ENCODE measurements at places on chromosomes 6 and 20.

- DNase-seq, result no peak
These were observed 94.7 kb downstream of the PDE10A start for GRCh38 chr6:165568326-165568725.

- no peak for DNase-seq
These were observed 68.9 kb downstream of the TULP4 start for GRCh38 chr6:158381214-158381613.

DNA sequence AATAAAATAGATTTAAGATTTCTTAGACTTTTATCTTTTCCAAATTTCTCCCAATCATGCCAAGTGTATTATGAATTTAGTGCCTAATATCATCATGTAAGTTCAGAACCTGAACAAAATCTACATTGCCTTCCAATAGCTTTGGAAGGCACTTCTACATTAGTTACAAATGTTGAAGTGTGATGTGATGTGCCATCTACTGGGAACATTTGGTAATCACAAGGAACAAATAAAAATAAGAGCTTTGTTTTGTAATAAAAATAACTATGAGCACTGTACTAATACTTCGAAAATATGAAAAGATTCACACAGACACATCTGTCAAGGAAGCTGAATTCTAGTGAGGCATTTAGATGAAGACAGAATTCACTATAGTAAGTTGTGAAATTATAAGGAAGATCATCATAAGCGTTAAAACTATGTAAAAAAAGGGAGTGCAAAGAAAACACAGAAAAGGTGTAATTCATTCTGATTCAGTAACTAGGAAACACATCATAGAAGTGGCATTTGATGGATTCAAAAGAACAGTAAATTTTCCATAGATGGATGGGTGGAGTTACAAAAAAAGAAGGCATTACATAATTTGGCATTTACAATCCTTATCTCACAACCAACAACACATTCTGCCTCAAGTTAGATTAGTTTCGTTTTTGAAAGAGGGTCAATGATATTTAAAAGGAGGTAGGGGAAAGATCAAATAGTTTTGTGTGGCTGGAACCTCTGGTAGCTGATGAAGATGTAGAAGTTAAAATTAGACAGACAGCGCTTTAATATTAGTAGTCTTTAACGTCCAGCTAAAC lies 161.0 kb downstream of the ASCC3 start:
- DNase-seq, result no peak

GRCh38 chr20:61340157-61340556 lies 88.1 kb downstream of the CDH4 start:
- DNase-seq, result no peak

- no peak for DNase-seq
These were observed 221.9 kb upstream of the CDH4 start for GRCh38 chr20:61030130-61030529.

DNA sequence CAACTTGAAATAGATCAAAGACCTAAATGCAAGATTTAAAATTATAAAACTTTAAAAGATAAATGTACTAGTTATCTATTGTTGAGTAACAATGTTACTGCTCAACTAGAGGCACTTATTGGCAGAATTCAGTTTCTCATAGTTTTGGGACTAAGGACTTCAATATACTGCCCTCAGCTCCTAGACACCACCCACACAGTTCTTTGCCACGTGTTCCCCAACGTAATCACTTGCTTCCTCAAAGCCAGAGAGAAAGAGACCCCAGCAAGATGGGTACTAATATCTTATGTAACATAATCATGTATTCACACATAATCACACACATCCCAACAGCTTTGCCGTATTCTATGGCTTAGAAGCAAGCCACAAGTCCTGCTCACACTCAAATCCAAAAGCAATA lies 50.3 kb upstream of the SLC22A16 start:
- no peak for DNase-seq

DNA sequence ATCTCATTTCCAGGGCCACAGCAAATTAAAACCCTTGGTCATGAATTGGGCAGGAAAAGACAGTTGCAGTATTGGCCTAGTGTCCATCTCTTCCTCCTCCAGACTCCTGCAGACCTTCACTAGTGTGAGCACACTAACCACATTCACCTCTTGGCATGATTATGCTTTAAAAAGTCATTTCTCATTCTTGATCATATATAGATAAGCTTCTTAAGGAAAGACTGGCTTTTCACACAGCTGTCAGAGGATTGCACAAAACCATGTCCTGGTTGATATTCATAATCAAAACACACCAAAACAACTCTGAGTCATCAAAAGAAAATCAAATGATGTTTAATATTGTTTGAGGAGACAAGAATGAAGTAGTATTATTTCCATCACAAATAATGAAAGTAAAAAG lies 52.1 kb downstream of the TMEM200A start:
- DNase-seq, result no peak

- no peak for DNase-seq
These were observed 13.5 kb downstream of the NCOA7 start for GRCh38 chr6:125804264-125804663.

DNA sequence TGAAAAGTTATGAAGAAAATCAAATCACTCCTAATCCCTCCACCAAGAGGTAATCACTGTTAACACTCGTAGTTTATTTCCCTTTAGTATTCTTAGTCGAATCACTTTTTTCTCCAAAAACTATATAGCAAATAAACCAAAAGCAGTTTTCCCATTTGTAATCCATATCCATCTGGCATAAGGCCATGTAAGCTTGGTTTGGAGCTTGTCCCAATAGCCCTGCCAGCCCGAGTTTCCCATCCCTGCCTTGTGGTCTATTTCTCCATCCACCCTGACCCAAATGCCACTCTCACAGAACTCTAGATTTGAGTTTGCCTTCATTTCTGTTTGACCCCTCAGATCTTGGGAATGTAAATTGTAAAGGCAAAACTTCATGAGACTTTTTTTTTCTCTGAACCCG lies 71.8 kb upstream of the DSP start:
- DNase-seq, result no peak

GRCh38 chr6:35512006-35512405 lies 690 bp downstream of the TULP1 start:
- DNase-seq, result no peak

DNA sequence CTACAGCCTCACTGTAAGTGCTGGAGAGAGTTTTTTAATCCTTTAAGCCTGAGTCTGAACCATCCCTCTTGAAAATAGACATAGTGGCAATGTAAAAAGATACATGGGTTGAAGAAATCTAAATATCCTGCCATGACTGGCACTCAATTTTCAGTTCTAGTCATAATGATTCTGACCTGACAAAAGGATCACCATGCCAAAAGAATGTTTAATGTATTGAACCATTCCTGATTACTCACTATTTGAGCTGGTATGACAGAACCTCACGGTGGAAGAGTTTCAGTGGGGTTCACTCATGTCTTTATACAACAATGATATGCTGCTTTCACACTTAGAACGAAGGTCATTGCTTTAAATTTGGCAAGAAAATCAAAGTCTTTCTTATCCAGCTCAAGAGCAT lies 93.4 kb downstream of the HIVEP2 start:
- no peak for DNase-seq

DNA sequence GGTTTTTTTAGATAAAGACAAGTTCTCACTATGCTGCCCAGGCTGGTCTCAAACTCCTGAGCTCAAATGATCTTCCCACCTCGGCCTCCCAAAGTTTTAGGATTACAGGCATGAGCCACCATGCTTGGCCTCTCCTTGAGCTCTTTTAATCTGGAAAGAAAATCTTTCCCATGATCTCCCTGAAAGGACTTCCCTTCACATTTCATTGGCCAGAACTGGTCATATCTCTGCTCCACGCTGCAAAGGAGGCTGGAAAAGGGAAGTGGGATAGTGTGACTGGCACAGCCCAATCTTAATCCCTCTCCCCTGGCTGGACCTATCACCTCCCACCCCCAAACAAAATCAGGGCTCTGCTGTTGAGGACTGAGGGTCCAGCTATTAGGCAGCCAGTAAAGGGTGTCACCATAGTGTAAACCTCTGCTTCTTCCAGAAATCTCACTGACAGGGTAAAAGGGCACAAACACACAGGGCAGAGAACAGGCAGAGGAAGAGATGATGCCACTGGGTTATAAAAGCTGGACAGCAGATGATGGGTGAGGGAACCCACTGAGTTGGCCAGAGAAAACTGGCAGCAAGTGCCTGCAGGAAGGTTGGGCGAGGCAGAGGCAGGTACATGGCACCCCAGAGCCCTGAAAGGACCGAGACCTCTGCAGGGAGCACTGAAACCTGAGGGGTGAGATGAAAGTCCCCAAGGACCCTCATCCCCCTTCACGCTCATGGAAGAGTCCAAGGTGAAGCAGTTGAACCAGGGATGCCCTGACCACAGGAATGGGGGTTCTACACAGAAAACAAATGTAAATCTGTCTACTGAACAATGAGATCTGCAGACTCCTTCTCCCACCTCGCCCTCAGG lies 83.1 kb upstream of the PTPN1 start:
- DNase-seq, result no peak

- no peak for DNase-seq
These were observed 324.7 kb upstream of the RUNX2 start for GRCh38 chr6:45003387-45003786.

DNA sequence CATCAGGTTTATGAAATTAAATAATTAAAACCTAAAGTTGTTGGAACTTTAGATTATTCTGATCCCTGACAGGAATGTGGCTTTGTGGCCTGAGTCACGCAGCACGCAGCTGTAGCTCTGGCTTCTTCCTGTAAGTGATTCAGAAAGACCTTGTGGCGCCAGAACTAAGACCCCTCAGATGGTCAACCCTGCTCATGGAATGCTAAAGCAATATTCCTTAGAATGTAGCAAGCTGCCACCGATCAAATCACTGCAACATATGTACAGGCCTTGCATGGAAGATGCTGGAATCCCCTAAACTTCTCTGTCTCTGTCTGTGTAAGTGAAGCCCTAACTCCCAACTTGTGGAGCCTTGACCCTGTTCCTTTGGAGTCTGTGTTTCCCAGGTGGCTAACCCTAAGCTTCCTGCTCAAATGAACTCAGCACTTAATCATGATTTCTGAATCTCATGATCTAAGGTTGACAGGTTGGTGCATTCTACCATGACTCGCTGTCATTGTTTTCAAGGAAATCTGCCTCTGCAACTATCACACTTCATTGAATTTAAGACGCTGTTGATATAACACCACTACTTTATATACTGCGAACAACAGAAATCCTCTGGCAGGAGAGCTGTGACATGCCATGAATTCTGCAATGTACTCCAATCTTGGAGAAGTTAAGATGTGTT lies 111.2 kb upstream of the CST7 start:
- DNase-seq, result no peak

DNA sequence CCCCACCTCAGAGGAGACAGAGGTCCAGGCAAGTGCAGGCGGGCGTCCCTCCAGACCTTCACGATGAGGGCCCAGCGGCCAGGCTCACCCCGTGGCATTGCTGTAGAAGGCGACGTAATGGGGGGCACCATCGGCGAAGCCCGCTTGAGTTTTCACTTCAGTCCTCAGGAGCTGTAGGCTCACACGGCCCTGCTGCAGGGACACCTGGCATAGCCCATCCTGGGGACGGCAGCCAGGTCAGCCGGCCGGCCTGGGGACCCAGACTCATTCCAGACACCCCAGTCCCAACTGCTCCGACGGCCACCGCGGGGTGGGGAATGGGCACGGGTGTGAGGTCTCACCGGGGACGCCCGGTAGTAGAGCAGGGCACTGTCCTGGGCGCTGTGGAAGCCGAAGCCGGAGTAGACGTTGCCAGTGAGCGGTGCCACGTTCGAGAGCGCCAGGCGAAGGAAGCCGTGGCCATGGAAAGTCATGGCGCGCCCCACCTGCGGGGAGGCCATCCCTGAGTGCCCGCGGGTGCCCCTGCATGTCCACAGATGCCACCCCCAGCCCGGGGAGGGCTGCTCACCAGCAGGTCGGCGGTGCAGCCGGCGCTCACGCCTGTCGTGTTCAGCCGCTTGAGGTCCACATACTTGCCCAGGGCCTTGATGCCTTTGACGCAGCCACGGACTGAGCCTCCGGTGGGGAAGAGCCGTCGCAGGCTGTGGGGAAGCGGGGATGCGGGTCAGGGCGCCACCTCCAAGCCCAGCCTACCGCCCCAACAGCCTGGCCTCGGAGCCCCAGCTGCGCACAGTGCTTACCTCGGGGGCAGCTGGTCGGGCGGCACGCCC lies 9.2 kb downstream of the ADRM1 start:
- no peak for DNase-seq

GRCh38 chr6:154868143-154868594 lies 126.9 kb upstream of the TIAM2 start:
- no peak for DNase-seq

GRCh38 chr20:63495741-63496595 lies 2.9 kb downstream of the EEF1A2 start:
- DNase-seq, result no peak

DNA sequence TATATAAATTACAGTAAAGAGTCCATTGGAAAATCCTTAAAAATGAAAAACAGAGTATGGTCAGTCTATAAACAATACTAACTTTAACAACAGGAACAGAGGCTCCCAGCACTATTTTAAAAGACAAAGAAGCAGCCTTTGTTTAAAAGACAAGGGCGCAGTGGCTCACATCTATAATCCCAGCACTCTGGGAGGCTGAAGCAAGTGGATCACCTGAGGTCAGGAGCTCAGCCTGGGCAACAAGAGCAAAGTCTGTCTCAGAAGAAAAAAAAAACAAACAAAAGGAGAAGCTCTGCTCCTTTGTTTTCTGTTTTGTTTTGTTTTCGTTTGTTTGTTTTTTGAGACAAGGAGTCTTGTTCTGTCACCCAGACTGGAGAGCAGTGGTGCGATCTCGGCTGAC lies 89.4 kb downstream of the DTNBP1 start:
- no peak for DNase-seq

DNA sequence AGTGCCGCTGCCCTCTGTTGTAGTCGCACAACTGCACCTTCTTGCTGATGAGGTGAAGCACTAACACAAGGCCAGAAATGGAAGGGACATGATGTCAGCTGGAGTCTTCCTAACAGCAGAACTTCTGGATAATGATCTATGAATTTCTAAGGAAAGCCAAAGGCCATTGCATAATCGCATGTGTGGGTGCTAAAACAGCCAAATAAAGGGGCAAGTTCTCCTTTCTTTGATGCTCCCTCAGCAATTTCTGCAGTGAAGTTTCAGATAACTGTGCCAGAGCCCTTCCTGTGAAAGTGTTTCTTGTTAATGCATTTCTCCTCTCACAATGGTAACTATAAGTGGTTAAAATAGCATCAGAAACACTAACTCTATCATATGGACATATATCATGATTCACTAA lies 8.0 kb upstream of the F13A1 start:
- DNase-seq, result no peak

DNA sequence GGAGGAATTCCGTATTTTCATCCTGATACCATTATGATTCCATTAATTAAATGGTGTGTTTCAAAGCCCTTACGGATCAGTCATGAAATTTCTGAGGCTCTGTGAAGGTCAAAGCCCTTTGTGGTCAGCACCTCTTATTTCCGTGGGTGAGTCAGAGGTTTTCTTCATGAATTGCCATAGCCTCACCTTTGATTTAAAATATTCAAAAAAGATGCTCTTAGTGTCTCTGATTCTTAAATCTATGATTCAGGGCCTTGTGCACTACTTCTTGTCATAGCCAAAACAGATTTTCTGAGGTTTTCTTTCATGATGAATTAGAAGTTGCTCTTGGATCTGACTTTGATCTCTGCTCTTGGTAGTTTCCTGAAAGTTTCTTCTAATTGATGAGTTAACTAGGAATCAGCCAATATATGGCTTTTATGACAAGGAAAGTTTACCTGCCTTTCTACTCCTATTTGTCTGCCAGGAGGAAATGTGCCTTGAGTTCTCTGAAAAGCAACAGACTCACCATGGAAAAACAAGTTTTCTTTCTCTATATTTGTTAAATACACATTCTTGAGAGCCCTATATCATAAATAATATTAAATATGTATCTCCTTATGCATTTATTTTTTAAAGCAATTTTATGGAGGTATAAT lies 613.0 kb downstream of the UTRN start:
- no peak for DNase-seq

Data from NCI-H2081 treated with DMSO at 0.1 percent for 48 hours (cell line).